DMS53 (cell line): ENCODE measurements at places on chromosomes 7 and 10.

GRCh38 chr10:70622981-70623844 lies 20.7 kb upstream of the PRF1 start:
- no peak for DNase-seq

DNA sequence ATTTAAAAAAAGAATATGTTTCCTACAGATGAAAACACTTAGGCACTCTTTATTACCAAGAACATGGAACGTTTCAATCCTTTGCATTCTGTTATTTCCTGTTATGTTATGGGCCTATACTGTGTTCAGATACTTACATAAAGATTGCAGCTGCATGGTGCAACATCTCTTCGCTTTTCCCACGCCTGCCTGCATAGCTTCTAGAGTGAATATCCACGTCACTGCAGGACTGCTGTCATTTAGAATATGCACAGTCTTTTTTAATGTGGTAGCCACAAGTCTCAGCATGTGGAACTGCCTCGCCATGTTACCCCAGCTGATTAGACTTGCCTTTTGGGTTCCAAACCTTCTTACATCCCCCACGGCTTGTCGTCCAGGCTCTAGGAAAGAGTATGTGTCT lies 69.6 kb upstream of the GATA3 start:
- DNase-seq = no peak

DNA sequence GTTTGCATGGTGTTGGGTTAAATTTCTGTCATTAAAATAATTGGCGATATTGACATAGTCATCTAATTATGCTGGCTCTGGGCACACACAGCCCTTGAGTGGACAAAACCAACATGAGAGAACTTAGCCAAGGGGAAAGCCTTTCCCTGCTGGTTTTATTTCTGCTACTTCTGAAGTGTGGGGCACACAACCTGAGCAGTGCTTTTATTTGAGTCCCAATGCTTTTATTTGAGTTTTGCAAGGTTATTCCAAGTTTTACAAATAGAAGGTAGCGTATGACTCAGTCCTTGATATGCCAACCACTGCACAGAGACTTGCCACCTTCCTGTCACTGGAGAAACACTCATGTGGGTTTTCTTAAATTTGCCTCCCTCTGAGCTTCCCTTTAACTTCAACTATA lies 145.7 kb downstream of the EGFR start:
- no peak for DNase-seq

- no peak for DNase-seq
Observed at GRCh38 chr10:26914898-26915297, 54.1 kb upstream of the ABI1 start.

- peak; percentile 94 for DNase-seq
Observed at GRCh38 chr10:70296406-70296899, 12.6 kb upstream of the NPFFR1 start.

DNA sequence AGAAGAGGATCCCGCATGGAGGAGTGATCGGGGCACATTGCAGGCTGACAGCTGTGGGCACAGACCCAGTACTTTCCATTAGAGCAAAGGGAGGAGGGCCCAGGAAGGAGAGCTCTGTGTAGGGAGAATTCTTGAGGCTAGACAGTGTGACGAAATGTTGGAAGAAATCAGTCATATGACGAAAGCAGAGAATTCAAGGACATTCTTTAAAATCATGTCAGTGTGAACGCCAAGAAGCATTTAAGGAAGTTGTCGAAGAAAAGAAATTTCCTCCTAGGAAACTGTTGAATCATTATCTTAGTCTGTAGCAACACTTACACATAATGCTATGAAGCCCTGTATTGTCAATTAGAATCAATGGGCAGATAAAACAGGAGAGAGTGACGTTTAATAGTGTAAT lies 191.3 kb upstream of the ADARB2 start:
- DNase-seq = no peak

DNA sequence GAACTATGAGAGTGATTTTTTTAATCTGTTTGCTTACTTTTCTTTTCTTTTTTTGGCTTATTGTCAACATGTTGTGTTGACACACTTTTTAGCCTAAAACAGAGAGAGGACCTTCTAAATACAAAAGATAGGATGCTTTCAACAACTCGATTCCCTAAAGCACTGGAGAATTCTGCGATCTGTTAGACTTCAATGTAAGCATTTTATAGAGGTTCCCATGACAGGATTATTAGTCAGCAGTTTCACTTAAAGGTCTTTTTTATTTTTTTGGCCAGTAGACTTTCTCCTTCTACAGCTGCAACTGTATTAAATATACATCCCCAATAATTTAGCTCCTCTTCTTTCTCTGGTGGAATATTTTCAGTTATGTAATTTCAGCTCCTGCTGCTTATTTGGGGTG lies 12.7 kb upstream of the NRP1 start:
- peak; percentile 6 for DNase-seq

GRCh38 chr7:43141091-43141490 lies 28.6 kb downstream of the HECW1 start:
- no peak for DNase-seq

- DNase-seq = peak; percentile 52
Observed at GRCh38 chr7:74027683-74028320, at the start of gene ELN. TSS of gene ELN (plus strand) at chr7:74028173. CDS start at chr7:74028188, 15 bp downstream.

DNA sequence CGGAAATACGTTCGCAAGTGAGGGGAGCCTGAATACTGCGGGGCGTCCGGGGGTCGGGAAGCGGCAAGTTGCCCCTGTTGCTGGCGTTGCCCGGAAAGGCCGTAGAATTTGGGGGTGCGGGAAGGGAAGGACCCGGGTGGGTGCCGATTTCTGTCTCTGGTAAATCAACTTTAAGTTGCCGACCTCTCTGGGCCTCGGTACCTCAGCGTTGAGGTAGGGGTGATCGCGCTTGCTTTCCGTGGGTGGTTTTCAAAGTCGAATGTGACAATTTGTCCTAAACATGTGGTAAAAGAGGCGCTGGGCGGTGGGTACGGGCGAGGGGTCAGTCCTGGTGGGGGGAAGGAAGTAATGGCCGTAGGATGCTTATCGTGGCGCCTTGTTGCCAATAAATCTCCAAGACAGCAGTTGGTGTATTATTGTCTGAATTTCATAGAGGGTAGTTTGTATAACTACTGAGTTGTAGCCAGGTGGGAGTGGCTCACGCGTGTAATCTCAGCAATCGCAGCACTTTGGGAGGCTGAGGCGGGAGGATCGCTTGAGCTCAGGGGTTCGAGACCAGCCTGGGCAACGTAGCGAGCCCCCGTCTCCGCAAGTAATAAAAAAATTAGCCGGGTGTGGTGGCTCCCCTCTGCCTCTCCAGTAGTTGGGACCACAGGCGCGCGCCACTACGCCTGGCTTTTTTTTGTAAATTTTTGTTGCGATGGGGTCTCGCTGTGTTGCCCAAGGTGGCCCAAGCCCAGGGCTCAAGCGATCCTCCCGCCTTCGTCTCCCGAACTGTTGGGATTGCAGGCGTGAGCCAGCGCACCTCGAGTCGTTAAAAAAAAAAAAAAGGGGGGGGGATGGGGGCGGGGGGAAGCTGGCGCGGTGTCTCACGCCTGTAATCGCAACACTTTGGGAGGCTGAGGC lies 644 bp downstream of the BUD23 start:
- peak; percentile 66 for DNase-seq

DNA sequence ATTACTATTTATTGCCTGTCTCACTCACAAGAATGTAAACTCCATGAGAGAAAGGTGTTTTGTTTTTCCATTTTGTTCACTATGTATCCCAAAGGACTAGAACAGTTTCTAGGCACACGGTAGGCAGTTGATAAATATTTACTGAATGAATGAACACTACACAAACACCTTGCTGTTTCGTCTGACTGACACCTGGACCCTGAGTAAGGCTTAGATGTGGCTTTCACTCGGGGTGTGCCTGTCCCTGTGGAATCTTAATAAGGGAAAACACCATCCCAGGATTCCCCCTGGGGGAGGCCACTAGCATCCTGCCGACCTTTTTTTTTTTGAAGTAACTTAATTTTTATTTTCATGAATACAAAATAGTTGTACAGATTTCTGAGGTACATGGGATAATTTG lies 66.6 kb upstream of the STEAP1B start:
- peak; percentile 78 for DNase-seq

GRCh38 chr7:67550801-67551436 lies 554.3 kb downstream of the TYW1 start:
- no peak for DNase-seq

- DNase-seq = no peak
Observed at GRCh38 chr10:15747632-15748031, 27.9 kb upstream of the ITGA8 start.

DNA sequence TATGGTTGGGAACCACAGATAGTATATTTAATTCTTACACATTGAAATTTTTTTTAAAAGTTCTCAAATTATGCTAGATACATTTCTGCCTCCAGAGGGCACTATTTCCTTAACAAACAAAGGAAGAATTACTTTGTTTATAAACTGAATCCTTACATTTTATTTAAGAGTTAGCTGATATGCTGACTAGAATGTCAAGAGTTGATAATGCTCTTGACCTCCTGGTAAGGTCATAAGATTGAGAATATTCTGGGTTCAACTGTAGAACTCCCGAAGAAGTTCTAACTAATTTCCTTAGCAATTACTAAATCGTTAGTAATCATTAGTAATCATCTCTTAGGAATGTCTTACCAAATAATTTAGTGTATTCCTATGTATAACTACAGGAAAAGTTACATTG lies 95.3 kb upstream of the CYP26C1 start:
- peak; percentile 77 for DNase-seq

- no peak for DNase-seq
Observed at GRCh38 chr7:1638215-1638661, 31.8 kb upstream of the ELFN1 start.

DNA sequence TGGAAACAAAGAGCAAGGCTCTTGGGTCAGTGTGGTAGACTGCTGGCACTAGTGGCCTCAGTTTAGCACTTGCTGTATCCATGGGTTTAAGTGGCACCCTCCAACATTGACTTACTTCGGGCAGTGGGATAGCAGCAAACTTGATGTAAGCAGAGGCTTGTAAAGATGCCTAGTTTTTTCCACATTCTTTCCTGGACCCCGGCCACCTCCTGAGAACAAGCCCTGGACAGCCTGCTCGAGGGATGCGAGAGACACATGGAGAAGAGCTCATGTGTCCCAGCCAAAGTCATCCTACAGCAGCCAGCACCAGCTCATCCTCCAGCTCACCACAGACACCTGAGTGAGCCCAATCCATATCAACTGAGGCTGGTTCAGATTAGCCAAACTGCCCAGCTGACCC lies 142.7 kb upstream of the PCBD1 start:
- no peak for DNase-seq

GRCh38 chr10:88045096-88045495 lies 181.7 kb downstream of the PTEN start:
- DNase-seq = no peak

DNA sequence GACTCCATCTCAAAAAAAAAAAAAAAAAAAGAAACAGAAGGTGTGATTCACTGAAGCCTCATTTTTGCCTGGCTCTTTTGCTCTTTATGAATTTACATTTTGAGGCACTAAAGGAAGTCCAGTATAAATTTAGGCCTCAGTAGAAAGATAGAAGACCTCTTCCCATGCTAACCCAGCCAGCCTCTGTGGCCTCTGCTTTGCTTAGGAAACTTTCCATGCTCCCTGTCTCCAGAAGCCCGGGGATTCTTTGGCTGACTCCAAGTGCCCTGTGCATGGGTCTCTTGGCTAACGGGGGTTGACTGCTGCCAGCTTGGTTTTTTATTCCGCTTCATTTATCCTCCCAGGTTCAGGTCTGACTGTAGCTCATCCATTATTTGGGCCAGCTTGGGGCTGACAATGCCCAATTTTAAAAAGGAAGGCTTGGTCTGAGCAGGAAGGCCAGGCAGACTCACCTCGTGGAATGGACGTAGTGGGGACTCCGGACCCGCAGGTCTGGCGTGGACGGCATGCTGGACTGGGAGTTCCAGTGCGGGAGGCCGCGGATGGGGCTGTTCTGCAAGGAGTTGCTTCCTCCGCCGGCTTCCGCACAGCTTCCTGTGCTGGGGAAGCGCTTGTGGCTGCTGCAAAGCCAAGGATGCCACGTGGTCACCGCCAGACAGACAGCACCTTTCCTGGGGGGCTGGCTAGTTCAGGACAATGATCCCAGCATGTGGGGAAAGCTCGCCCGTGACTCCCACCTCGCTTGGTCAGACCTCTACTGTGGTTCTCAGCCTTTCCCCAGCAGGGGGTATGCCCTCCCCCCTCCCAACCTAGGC lies 72.3 kb downstream of the PRPF18 start:
- no peak for DNase-seq

GRCh38 chr7:118013252-118014010 lies 140.2 kb upstream of the CTTNBP2 start:
- no peak for DNase-seq

- DNase-seq = peak; percentile 94
Observed at GRCh38 chr7:140646931-140647647, 6.5 kb upstream of the DENND2A start.

- no peak for DNase-seq
Observed at GRCh38 chr7:44101966-44102845, 1.9 kb upstream of the AEBP1 start.

DNA sequence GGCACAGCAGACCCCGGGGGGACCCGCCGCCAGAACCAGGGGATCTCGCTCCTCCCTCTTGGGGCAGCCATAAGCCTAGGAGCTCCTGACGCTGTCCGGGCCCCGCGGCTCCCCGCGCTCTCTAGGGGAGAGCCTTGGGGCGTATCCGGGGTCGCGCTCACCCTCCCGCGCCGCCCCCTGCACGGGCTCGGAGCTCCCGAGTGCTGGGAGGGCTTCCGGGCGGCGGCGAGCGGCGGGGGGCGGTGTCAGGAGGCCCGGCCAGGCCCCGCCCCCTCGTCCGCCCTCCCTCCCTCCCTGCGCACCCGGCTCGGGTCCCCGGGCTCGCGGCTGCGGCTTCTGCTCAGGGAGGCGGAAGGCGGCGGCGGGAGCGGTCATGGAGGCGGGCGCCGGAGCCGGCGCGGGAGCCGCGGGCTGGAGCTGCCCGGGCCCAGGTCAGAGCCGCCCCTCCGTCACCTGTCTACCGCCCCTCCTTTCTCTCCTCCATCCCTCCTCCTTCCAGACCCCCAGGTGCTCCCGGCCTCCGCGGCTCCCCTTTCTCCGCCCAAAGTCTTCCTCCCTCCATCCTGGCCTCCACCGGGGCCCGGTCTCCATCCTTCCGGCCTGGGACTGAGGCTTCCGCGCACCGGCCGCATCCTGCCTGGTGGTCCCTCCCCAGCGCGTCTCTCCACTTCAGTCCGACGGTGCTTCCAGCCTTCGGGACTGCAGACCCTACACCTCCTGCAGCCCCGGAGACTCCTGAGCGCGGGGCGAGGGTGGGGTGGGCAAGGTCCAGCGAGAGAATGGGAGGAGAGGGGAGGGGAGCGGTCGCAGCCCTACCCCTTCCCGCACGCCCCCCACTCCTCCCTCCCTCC lies at the start of gene CCDC136:
Gene CCDC136 (plus strand): TSS at position 848 of the 851 bp plus-strand sequence. CDS start 444 bp downstream, outside the sequence.
- peak; percentile 90 for DNase-seq

DNA sequence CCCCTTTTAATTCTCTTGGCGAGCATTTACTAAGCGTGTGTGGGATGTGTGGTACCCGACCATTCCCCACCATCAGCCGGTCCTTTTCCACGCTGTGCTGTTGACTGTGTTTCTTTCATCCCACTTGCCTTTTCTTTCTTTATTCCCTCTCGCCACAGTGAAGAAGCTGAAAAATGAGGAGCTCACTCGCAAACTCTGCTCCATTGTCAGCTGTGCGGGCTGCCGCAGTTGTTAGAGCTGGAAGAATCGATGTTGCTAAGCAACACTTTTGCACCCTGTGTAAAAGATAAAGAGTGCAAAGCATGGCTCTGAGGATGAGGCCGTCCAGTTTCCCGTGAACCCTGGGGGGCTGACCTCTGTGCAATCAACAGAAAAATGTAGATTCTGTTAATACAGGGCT lies 203.1 kb upstream of the NEBL start:
- DNase-seq = no peak

GRCh38 chr10:91700273-91700672 lies 67.4 kb upstream of the PPP1R3C start:
- no peak for DNase-seq

GRCh38 chr10:6460861-6461409 lies 119.1 kb downstream of the PRKCQ start:
- DNase-seq = no peak

- no peak for DNase-seq
Observed at GRCh38 chr7:19798986-19799385, 25.6 kb upstream of the TMEM196 start.
